ENCODE measurements at places on chromosomes 3 and 15.

DNA sequence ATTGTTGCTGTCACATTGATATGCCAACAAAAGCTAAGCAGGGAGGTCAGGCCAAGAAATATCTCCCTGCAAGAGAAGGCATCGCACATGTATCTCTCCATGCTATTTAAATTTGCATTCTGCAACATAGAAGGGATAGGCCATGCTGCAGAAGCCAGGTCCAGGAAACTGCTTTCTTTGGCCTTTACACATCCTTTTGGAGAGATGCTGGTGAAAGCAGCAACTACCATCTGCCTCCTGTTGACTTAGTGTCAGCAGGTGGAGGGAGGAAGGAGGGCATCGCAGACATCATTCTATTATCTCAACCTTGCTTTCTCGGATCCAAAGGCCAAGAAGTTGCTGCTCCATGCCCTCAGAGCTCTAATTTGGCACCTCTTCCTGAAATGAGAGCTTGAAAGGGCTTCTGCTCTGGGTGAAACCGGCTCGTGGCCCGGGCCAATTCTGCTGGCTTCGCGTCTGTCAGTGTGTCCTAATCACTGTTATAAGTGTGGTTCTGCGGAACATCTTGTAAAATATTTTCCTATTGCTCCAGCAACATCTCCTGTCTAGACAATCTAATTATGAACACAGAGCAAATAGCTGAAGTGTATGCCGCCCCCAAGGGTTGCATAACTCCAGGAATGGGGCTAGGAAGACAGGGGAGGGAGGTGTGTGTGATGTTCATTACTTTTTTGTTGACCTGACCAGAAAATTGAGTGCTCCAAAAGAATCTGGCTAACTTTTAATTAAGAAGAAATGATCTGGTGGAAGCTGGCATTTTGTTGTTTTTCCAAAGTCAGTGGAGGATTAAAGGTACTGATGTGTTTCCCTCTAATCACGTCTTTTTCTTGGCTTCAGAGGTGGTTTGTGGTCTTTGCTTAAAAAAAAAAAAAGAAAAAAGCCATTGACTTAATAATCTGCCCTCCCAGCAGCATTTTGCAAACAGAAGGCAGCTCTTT is 89.1 kb downstream of the TPRG1 start:
- no peak for DNase-seq

- no peak for DNase-seq
Observed at GRCh38 chr3:51963951-51964451, 3.3 kb downstream of the PCBP4 start.

GRCh38 chr3:72143966-72144717 is 359.2 kb upstream of the PROK2 start:
- DNase-seq: no peak

DNA sequence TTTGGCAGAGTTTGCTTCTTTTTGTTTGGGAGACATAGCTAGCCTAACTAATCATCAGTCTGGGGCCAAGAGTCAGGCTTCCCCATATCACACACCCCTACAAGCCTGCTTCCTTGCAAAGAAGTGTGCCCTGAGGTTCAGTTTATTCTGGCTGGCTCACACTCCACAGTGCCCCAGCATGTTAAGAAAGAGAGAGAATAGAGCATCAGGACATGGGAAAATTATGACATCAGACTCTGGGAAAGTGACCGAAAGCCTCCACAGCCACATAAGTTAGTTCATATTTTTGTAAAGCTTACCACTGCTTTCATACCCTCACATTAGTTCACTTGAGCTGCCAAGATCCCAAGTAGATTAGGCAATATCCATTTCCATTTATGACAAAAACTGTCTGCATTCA is 63.0 kb upstream of the CFAP161 start:
- no peak for DNase-seq

- DNase-seq: no peak
Observed at GRCh38 chr15:88255087-88255483, 1.5 kb downstream of the NTRK3 start.

DNA sequence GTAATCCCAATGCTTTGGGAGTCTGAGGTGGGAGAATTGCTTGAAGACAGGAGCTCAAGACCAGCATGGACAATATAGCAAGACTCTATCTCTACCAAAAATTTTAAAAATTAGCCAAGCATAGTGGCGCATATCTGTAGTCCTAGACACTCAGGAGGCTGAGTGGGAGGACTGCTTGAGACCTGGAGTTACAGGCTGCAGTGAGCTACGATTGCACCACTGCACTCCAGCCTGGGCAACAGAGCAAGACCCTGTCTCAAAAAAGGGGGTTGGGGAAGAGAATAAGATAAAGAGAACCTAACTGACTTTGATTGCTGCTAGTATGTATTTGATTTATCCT is 755 bp downstream of the CD200R1 start:
- DNase-seq: no peak

- no peak for DNase-seq
Observed at GRCh38 chr3:188326968-188327367, 173.0 kb downstream of the LPP start.

DNA sequence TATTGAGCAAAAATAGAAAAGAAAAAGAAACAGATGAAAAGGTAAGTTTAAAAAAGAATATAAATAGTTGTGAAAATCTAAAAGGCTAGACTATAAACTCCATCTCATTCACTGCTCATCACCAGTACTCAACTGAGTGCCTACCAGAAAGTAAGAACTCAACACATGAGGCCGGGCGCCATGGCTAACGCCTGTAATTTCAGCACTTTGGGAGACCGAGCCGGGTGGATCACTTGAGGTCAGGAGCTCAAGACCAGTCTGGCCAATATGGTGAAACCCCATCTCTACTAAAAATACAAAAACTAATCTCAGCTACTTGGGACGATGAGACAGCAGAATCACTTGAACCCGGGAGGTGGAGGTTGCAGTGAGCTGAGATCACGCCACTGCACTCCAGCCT is 19.3 kb downstream of the LSAMP start:
- no peak for DNase-seq

- DNase-seq: no peak
Observed at GRCh38 chr3:142656575-142656974, 60.4 kb downstream of the PLS1 start.

DNA sequence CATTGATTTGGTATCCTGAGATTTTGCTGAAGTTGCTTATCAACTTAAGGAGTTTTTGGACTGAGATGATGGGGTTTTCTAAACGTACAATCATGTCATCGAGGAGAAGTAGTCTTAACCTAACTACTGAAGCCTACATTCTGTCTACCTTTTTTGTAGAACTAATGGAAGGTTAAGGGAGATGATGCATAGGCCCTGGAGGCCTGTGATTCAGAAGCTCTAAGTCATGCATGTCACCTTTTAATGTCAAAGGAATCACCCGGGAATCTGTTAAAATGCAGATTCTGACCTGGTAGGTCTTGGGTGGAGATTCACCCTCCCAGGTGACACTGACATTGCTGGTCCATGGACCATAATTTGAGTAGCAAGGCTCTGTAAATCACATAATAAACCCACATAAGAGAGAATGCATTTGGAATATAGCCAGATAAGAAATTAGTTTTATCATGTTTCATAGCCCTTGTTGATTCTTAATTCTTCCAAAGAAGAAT is 64.9 kb downstream of the GHSR start:
- DNase-seq: no peak
